ENCODE measurements at places on chromosomes 11 and 22.

GRCh38 chr11:10349806-10350205 is 44.9 kb downstream of the ADM start:
- DNase-seq = no peak

GRCh38 chr11:119091966-119092879 is 7.5 kb downstream of the HMBS start:
- peak; percentile 30 for DNase-seq

DNA sequence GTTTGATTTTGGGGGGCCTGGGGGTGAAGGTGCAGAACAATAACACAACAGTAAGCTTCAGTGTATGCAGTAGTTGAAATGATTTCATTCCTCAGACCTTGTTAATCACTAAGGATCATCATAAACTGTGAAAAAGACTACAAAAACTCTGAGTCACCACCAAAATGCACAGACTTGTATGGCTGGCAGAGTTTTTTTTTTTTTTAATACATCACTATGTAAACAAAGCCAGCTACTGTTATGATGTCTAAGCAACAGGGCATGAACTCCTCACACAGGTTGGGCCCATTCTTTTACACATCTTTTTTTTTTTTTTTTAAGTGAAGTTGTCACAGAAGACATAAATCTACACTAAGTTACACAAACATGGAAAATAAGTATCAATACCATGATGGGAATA is 311.9 kb downstream of the GUCY1A2 start:
- peak; percentile 83 for DNase-seq

GRCh38 chr22:45946805-45947600 is 30.0 kb downstream of the WNT7B start:
- no peak for DNase-seq

DNA sequence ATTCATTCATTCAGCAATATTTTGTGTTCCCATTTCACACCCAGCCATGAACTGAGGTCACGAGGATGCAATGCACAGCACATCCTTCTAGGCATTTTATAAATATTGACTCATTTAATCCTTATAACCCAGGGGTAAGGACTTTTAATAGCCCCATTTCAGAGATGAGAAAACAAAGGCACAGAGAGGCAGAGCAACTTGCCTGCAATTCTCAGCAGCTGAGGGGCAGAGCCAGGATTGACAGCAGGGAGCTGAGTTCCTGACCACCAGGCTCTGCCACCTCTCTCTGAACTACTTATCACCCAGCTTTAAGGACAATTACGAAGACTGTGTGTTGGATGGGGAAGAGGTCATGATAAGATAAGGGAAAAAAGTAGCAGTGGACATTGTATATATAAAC is 12.8 kb upstream of the FGF3 start:
- no peak for DNase-seq

- peak; percentile 96 for DNase-seq
These were observed 5.8 kb upstream of the SLC43A3 start for GRCh38 chr11:57432714-57433163.

- no peak for DNase-seq
These were observed 73.6 kb downstream of the MICAL2 start for GRCh38 chr11:12183827-12184620.

DNA sequence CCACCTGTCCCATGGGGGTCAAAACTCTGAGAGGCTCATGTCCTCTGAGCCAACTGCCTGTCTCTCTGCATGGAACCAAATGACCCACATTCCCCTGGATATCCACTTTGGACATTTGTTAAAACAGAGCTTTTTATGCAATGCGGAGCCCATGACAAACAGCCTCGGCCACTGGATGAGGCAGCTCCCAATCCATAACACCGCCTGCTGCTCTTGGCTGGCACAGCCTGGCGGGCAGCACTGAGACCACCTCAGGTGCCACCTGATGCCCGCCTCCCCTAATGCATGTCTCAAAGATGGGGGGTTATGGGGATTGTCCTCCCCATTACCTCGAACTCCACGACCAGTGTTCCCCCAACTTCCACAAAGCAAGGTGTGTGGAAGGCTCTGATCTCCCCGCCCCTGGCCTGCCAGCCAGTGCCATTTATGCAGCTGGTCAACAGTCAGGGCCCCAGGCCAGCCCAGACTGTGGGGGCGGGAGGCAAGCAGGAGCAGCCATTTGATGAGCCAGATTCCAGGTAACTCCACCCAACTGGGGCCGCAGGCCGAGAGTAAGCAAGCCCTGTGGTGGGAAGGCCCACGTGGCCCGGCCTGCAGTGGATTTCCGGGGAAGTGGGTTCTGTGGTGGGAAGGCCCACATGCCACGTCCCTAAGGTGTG is 84.2 kb downstream of the PHF21B start:
- no peak for DNase-seq

DNA sequence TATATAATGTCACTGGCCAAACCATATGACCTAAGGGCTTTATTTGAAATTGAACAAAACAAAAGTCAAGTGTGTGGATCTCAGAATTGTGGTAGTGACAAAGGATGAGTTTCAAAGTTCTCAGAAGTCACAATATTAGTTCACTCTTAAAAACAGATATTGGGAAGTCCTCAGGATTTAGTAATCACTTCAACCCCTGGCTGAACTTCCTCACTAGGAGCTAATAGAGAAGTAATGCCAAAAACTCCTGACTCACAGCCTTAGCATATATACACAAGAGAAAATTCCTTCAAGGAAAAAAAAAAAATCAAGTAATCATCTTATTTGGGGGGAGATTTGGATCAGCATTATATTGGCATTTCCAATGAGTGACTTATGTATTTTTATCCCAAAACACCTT is 75.6 kb upstream of the APOA1 start:
- peak; percentile 81 for DNase-seq

DNA sequence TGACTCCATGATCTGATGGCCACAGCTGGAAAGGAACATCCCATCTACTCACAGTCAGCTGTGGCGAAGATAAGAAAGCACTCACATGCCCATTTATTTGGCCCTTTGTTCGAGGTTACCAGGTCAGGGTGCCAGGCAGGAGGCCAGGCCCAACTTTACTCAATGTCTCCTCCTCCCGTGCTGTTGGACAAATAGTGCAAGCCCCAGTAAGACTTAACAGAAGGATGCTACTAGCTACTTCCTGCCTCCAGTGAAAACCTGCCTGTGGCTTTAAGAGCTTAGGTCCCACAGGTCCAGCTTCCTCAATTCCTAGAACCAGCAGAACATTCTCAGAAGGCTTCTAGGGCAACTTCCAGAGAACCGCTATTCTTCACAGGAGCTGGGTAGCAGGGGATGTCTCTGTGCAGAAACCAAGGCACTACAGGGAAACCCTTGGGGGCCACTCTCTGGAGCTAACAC is 12.9 kb upstream of the CRY2 start:
- no peak for DNase-seq

- DNase-seq = no peak
These were observed 1.8 kb upstream of the TALDO1 start for GRCh38 chr11:745428-745827.

DNA sequence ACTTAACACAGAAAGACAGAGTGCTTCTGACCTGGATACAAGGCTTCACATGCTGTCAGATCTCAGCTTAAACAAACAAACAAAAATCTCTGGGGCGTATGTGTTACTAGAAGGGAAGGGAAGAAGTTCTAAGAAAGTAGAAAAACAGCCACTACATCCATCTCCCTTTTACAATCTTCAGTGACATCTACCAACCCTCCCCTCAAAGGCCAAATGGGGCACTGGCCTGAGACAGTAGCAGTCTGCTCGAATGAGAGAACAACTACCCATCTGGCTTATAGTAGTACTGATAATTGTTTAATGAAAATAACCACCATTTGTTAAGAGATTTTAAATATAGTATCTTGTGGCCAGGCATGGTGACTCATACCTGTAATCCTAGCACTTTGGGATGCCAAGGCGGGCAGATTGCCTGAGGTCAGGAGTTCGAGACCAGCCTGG is 29.4 kb downstream of the CCDC83 start:
- DNase-seq = peak; percentile 16

DNA sequence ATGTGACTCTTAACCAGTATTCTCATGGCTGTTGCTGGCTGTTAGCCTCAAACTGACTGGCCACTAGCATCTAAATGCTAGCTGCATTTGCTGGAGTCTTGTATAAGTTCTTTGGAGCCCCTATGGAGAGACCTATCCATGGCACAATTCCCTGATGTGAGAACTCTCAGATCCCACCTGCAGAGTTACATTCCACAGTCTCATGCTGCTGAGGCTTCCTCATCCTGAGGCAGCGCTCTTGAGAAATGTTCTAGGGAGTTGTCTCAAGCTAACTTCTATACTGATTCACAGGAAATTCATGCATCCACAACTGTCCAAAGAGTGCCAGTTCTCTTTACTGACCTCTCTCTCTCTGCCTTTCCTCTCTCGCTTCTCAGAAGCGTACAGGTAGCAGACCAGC is 218.0 kb upstream of the PITPNB start:
- peak; percentile 4 for DNase-seq

GRCh38 chr11:106234794-106235193 is 157.3 kb downstream of the AASDHPPT start:
- no peak for DNase-seq

DNA sequence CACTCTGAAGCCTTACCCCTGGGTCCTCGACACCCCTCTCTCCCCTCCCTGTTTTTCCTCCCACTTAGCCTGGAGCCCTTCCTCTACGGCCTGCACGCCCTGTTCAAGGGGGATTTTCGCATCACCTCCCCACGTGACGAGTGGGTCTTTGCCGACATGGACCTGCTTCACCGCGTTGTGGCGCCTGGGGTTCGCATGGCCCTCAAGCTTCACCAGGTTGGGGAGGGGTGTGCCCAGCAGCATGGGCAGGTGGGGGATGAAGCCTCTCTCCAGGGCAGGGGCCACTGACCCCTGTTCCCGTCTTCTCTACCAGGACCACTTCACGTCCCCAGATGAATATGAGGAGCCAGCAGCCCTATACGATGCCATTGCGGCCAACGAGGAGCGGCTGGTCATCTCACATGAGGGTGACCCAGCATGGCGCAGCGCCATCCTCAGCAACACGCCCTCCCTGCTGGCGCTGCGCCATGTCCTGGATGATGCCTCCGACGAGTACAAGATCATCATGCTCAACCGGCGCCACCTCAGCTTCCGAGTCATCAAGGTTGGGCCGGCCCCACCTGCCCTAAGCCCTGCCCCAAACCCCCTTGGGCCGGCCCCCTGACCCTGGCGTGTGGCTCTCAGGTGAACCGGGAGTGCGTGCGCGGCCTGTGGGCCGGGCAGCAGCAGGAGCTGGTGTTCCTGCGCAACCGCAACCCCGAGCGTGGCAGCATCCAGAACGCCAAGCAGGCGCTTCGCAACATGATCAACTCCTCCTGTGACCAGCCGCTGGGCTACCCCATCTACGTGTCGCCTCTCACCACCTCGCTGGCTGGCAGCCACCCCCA is 2.8 kb upstream of the SIPA1 start:
- no peak for DNase-seq

GRCh38 chr11:67671211-67671520 is 3.3 kb downstream of the ALDH3B2 start:
- no peak for DNase-seq

- DNase-seq = no peak
These were observed 569 bp upstream of the YPEL1 start for GRCh38 chr22:21736084-21736642.

DNA sequence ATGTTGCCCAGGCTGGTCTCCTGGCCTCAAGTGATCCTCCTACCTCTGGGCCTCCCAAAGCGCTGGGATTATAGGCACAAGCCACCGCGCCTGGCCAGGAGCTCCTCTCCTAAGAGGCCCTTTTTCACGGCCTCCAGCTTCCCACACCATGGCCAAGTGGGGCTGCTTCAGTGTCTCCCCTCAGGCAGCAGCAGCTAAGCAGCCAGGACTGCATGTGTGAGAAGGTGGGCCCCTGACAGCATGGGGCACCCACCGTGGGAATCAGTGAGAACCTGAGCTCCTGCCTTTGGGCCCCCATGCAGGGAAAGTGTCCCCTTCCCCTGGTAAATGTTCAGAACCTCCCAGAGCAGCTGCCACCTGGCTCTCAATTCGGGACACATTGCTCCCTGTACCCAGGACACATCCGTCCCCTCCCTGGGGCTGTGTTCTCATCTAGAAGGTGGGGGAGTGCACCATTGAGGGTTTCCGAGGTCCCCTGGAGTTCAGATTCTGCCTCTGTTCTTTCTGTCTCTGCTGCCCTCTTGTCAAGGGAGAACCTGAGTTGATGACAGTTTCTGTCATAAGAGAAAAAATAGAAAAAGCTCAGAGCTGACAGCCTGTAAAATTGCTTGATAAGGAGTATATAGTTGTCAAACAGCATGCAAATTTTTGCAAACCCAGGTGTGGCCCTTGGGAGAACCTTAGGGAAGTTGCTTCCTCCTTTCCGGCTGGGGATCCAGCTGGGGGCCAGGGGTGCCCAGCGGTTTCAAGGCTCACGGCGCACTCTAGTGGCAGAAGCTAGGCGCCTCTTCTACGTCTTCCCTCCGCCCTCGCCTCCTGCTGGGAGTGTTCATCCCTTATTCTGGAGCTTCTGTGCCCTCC is 29.7 kb downstream of the FAM83F start:
- peak; percentile 79 for DNase-seq

- DNase-seq = no peak
These were observed 89.7 kb upstream of the MTMR2 start for GRCh38 chr11:96013461-96014213.

GRCh38 chr11:44824300-44824704 is 97.5 kb downstream of the TSPAN18 start:
- DNase-seq = no peak

DNA sequence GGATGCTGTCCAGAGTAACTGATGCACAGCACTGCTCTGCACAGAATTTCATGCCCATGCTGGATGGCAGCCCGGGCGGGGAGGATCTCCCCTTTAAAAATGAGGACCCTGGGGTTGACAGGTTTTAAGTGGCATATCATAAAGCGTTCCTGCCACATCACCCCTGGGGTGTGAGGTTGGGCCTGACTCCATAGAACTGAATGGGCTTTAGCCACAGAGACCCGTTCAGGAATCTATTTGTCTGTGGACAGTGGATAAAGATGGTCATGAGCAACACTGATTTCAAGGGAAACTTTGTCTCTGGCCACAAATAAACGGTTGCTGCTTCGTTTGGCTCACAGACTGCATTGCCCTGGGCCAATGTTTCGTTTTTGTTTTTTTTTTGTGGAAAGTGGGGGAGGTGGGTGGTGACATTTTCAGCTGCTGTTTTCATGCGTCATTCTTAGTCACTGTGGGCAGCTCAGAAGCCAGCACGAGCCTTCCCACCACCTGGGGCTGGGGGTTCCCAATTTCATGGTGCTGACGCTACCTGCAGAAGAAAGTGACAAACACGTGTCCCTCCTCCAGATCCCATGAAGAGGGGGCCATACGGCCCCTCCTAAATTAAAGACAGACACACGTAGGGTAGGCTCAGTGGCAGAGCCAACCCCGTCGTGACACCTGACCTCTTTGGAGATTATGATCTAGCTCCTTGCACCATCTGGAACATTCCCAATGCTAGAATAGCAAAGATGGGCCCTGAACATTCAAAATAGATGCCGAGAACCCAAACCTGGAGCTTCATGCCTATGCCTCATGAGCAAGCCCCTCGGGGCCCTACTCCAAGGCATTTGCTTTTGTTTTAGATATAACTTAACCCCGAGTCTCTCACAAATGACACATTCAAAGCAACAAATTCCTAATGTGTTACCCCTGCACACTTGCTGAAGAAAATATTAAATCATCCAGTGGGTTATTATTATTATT is 54.8 kb upstream of the PHF21B start:
- DNase-seq = peak; percentile 83

- DNase-seq = no peak
These were observed 13.1 kb downstream of the IFT27 start for GRCh38 chr22:36762687-36763260.
